Adipocyte (in vitro differentiated cells): ENCODE measurements at places on chromosomes 4 and X.
A peak's percentile ranks its signal among the peaks of the same experiment; 100 is the strongest.

DNA sequence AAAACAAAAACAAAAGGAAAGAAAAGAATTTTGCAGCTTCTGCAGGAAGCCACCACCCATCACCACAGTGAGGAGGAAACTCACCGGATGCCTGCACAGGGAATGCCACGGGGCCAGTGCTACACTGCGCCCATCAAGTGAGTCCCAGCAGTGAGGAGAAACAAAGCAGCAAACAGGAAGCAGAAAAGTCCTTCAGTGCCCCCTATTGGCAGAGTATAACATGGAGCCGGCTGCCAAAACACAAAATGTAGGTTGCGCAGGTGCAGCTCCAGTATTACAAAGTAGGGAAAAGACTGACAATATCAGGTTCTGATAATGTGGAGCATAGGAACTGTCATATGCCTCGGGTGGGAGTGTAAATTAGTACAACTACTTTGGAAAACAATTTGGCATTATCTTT is 23.3 kb upstream of the SCML2 start:
- peak; percentile 40 for DNase-seq

- peak; percentile 23 for DNase-seq
Measured at GRCh38 chrX:130669233-130669632, 233.8 kb downstream of the ENOX2 start.

DNA sequence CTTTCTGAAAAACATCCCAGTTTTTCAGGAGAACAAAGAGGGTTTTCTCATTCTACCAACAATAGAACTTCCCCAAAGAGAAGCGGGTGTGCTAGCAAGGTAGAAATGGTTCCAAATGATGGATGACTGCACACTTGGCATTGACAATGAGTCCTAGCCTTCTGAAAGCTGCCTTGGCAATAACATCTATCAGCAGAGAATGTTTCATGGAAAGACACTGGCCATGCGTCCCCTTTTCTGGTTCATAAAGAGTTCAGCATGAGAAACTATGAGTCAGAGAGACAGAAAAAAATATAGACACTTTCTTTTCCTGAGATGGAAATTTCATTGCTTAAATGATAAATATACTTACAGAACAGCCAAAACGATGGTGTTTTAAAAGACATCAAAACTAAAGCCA is 236.9 kb upstream of the PRKX start:
- DNase-seq = peak; percentile 24

- DNase-seq = no peak
Measured at GRCh38 chrX:130840345-130840744, 62.7 kb downstream of the ENOX2 start.

- no peak for DNase-seq
Measured at GRCh38 chrX:44104699-44105098, 131.5 kb upstream of the NDP start.
